ENCODE measurements at places on chromosomes 6 and 20.

GRCh38 chr6:5314191-5314865, 53.0 kb downstream of the FARS2 start:
- no peak for DNase-seq

- DNase-seq, result no peak
These were observed 40.4 kb downstream of the CEBPB start for GRCh38 chr20:50230871-50231560.

DNA sequence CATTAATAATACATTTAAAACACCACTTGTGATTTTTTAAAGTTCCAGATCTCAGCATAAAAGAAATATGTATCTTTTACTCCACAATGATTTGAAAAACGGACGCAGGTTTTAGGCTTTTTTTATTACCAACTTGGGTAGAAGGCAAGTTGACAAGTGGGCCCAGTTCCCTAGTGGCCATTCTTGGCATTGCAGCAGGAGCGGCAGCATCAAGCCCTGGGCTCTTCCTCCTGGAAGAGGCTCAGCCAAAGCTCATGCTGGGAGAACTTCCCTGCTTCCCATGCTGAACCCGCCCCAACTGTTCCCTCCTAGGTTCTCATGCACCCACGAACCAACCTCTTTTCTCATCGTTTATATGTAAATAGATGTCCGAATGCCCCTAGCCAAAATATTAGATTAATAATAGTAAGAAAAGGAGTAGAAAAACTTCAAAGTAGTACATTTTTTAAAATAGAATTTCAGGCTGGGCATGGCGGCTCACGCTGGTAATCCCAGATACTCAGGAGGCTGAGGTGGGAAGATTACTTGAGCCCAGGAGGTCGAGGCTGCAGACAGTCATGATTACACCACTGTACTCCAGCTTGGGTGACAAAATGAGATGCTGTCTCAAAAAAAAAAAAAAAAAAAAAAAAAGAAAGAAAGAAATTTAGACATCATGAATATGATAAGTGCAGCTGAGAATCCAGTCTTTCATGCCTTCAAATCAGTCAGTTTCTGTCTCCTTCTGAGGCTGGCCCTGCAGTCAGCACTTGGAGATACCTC, 18.2 kb upstream of the MYB start:
- DNase-seq, result no peak

DNA sequence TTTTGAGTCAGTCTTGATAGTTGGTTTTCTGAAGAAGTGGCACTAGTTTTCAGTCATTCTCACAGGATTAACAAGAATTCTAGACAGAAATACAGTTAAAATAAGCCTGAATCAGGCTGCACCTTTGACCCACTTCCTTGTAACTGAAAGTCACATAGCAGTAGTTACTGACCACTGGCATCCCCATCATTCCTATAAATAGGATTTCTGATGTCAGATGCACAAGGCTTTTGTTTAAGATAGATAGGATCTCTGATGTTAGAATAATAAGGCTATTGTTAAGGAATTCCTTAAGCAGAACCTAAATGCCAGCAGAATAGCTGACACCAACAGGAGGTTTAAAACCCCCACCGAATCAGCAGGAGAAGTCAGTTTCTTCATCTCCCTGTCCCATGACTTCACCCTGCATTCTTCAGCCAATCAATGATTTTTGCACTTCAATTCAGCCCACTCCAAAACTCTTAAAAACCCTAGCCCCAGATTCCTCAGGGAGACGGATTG, 30.6 kb upstream of the ZBTB24 start:
- no peak for DNase-seq

DNA sequence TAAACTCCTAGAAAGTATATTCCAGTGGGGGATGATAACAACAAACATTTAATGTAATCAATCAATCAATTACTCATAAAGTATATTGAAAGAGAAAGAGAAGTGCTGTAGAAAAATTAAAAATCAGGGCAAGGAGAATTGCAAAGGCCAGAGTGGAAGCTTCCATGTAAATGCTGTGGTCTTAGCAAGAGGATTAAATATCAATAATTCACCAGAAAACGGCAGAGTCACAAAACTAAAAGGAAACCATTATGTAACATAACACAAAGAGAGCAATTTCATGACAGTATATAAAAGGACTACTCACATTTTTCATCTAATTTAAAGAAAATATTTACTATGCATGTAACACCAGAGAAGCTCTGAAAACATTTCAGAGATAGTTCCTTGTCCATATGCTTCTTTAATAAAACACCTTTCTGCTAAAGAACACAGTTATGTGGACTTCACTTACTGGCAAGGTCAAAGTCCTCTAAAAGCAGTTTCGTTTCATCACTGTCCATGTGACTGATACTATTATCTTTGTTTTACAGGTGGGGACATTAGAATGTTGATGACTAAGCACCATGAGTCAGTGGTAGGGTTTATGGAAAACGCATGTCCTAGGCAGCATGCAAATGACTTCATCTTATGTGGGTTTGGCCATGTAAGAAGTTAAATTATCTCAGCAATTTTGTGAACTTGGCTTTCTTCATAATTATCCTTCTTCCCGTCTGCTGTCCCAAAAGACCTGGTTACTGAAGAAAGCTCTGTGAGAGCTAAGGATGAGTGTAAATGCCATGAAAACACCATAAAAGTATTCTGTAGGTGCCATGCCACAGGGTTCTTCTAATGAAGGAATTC, 185.8 kb upstream of the TENT5A start:
- no peak for DNase-seq

- DNase-seq, result no peak
These were observed 137.2 kb downstream of the CDH26 start for GRCh38 chr20:60095456-60095855.

All from D721Med (cell line).